ENCODE measurements at places on chromosomes 11 and 22.

DNA sequence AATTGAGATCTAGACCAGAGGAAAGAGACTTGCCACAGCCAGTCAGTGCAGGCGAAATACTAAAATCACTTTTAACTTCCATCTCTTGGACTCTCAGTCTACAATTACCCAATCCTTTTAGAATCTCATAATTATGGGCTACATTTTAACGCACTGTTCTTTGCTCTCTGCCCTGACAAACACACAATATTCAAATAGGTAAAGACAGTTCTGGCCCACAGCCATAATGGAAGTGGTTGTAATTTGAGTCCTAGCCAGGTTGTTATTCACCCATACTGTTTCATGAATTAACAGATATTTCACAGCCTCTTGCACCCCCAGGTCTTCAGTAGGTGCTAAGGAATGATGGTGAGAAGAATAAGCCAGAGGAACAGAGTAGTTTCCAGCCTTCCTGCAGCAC, 830 bp downstream of the C11orf97 start:
- DNase-seq, result no peak

- DNase-seq, result no peak
Observed at GRCh38 chr11:22677153-22677903, 10.9 kb downstream of the GAS2 start.

GRCh38 chr22:25853501-25854284, 111.7 kb downstream of the MYO18B start:
- DNase-seq, result no peak

GRCh38 chr22:39839917-39840510, 53.5 kb downstream of the ENTHD1 start:
- DNase-seq, result no peak

- no peak for DNase-seq
Observed at GRCh38 chr11:128235958-128236357, 351.4 kb downstream of the ETS1 start.

DNA sequence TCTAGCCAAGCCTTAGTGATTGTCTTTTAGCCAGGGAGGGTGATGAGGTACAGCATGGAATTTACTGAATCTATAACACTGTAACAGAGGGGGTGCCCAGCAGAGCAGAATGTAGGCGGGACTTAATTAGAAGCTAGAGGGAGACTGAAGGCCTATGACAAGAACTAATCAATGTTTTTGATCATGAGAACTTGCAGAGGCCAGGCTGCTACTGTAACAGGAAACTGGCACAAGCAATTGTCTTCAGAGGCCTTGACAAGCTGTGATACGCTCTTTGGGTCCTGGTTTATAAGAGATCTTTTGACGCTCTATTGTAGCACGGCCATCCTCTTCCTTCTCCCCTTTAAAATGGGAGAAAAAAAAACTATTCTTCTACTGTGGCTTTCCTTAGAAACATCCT, 1297.3 kb downstream of the JRKL start:
- no peak for DNase-seq

GRCh38 chr11:3853899-3854659, 1.4 kb upstream of the STIM1 start:
- no peak for DNase-seq

DNA sequence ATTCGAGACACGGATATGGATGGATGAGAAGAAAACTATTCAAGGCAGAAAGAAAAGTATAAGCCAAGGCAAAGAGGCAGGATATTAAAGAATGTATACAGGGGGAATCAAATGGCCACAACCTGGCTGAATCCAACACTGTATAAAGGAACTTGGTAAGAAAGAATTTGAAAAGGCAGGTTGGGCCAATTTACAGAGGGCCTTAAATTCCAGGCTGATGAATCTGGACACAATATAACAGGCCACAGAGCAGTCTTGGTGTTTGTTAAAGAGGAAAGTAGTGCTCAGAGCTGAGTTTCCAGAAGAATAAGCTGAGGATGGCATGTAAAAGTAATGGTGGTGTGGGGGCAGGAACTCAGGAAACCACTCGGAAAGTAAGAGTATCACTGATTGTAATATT, 72.3 kb upstream of the POU2AF2 start:
- DNase-seq, result no peak

DNA sequence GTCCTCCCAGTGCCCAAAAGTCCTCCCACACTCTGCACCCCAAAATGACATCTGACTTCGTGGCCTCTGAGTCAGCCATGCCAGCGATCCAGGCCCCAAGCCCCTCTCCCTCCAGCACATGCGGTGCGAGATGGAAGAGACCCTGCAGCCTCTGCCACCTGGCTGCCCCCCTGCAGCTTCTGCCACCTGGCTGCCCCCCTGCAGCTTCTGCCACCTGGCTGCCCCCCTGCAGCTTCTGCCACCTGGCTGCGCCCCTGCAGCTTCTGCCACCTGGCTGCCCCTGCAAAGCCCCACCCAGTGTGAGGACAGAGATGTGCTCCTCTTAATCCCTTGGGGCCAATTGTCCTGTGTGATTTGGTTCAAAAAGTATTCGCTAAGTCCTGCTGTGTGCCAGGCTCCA, 68.0 kb downstream of the WNT7B start:
- no peak for DNase-seq

DNA sequence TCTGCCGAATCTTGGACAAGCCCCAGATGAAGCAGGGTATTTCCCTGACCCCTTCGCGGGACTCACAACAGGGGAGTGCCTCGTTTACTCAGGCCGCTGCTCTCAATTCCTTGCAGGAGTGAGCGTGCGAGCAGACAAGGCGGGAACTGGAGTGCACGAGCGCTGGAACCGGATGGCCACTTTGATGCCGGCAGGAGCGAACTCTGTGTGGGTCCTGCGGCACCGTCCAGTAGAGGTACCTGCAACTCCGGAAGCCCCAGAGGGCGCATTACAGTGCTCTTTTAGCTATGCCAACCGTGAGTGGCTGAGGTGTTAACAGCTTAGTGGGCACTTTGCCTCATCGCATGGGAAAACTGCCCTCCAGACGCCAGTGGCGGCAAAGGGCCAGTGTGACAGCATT, 182.3 kb upstream of the ANO3 start:
- no peak for DNase-seq

- DNase-seq, result peak; percentile 77
Observed at GRCh38 chr11:92886243-92886905, 83.1 kb upstream of the MTNR1B start.

DNA sequence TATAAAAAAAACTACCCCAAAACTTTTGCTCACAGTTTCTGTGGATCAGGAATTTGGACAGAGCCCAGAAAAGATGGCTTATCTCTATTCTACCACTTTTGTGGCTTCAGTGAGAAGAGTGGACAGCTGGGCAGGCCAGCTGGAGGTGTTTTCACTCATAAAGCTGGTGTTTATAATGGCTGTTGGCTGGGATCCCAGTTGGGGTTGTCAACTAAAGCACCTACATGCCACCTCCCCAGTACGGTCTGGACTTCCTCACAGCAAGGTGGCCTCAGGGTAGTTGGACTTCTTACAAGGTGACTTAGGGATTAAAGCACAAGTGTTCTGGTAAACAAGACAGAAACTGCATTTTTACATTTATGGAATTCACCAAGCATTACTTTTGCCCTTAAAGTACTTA, 171.0 kb downstream of the NELL1 start:
- no peak for DNase-seq

GRCh38 chr11:47905358-47906059, 57.4 kb upstream of the NUP160 start:
- no peak for DNase-seq

DNA sequence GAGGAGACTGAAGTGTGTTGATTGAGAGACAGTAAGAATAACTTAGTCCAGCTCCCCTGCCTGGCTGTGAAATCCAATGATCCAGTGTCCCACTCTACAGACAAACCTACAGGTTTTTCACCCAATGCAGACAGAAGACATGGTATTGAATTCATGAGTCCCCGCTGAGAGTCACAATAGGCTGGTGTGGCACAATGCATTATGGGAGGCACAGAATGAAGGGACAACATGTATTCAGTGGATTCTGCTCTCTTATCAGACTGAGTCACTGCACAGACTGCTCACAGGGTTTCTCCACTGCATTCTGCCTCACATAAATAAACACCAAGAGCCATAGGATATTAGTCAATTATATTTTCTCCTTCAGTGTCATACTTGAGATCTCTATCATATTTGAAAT, 55.2 kb upstream of the TOP3B start:
- peak; percentile 60 for DNase-seq

DNA sequence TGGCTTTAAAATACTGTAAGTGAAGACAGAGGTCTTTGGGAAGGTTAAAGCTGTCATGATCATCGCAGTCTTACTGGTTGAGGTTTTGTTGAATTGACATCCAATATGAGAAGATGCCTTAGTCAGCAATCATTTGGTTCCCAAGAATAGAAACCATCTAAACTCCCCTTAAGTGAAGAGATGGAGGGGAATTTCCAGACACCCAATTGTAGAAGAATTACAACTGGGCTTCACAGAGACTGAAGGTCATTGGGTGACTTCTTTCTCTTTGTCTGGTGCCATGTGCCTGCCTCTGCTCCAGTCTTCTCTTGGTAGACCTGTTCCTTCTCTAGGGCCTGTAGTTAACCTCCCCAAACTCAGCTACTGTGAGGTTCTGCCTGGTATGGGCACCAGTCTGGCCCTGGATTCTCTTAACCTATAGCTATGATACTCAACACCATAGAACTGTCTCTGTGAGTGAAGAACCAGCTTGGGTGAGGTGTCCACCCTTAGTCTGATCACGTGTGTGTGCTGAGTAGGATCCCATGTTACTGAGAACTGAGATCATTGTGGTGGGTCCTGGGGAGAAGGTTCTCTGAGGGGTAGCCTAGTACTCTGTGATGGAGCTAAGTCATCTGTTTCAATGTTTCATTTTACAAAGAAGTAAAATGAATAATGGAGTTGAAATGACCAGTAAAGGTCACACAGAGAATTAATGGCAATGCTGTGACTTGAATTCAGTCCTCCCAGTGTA, 182.5 kb downstream of the CSNK2A3 start:
- DNase-seq, result no peak

- DNase-seq, result peak; percentile 16
Observed at GRCh38 chr11:48051217-48051830, 71.0 kb downstream of the PTPRJ start.

DNA sequence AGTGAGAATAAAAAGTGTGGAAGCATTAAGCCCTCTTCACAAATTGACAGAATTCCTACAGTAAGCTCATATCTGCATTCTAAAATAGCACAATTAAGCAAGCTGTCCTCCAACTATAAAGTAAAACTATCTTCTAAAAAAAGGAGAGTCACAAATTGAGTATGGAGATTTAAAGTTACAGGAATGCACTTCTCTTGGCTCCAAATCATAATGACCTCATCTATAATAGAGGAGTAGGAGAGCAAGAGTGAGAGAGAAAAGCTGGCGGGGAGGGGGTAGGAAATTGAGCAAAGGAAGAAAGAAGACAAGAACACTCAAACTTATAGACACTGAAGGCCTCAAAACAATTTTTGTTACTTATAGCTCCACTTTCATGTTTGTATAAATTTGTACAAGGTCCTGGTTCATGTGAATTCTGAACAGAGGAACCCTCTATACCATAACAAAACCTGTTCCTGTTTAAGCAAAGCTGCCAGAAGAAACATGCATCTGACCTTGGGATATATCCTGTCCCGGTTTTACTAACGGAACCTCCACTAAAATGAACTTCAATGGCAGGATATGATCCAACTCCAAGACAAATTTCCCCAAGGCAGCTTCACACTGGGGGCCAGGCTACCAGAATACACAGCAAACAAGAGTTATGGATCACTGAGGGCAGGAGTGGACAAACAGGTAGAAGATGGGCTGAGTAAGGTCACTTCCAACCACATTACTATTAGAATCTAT, 37.2 kb downstream of the SLC35F2 start:
- peak; percentile 32 for DNase-seq

DNA sequence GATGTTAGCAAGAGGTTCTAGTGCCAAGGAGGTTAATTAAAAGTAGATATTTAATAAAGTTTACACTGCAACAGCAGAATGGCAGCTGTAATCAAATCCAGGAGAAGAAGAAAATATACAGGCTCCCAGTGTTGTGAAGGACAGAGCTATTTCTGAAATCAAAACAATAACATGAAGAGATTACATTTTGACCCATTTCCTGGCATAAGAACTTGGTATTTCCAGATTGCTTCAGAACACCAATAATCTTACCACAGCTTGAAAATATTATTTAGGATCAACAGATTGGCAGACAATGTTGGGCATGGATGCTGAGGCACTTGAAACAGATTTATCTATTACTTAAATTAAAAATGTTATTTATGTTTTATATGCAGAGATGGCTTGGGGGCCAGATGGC, 692.5 kb downstream of the KCNA4 start:
- DNase-seq, result peak; percentile 71

DNA sequence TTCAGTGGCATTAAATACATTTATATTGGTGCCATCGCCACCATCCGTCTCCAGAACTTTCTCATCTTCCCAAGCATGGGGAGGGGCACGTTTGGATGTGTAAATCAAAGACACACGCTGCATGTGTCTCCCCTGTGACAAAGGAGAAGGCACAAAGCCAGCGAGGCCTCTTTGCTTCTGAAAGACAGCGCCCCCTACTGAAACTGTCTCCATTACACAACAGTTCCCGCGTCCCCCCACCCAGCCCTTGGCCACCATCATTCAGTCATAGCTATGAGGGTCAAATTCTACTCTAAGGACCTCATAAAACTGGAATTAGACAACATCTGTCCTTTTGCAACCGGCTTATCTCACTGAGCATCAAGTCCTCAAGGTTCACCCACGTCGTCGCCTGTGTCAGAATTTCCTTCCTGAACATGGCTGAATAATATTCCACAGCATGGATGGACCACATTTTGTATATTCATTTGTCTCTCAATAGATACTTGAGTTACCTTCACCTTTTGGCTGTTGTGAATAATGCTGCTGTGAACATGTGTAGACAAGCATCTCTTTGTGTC, 64.8 kb downstream of the IGF2 start:
- no peak for DNase-seq

- no peak for DNase-seq
Observed at GRCh38 chr11:119012629-119013170, 5.4 kb downstream of the RPS25 start.

GRCh38 chr11:119659971-119660723, 68.9 kb downstream of the NECTIN1 start:
- no peak for DNase-seq

DNA sequence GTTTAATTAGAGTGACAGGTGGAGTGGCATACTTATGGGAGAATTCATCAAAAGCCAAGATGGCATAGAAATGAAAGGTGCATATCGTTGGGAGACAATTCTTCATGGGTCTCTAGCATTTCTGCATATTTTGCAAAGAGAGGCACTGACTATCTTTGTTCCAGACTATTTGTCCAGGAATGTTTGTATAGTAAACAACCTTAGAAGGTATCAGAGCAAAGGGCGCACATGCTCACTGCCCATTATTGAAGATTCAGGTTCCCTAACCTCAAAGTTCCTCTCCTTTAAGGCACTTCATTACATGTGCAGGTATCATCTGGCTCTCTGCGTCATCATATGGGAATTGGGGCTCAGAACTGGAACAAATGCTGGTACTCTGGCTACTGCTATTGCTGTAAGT, 4.7 kb upstream of the NEU3 start:
- DNase-seq, result no peak

GRCh38 chr11:27174021-27174420, 133.4 kb downstream of the BBOX1 start:
- DNase-seq, result no peak

All from adipocyte (in vitro differentiated cells).